Camera-type eye (tissue), 1 donor: ENCODE measurements at places on chromosomes 6 and 20. TPM values are rescaled to one million over a fixed set of nuclear protein-coding genes. Genes with fewer than 3 reads are reported as not detected.

LTB gene
- total RNA-seq, result 1.4 TPM

GNAS-AS1 gene
- total RNA-seq, result 1.8 TPM

PCK1 gene
- 2.4 TPM for total RNA-seq

SAMD5 gene
- 23.1 TPM for total RNA-seq

TFEB gene
- total RNA-seq, result 9.2 TPM

PIGU gene
- 21.3 TPM for total RNA-seq

SMIM26 gene
- 116 TPM for total RNA-seq

JAG1 gene
- total RNA-seq, result 123 TPM

KHDC1 gene
- 5.5 TPM for total RNA-seq

NNAT gene
- 237 TPM for total RNA-seq

TFAP2A gene
- 30.1 TPM for total RNA-seq

FERMT1 gene
- total RNA-seq, result 1.0 TPM

HLA-DMA gene
- 2.6 TPM for total RNA-seq

HLA-DQB1 gene
- total RNA-seq, result 0.27 TPM

PTGIS gene
- total RNA-seq, result 17.7 TPM

MED20 gene
- total RNA-seq, result 24.9 TPM

EYA4 gene
- total RNA-seq, result 7.7 TPM

RUNX2 gene
- 5.1 TPM for total RNA-seq

MOG gene
- 0.16 TPM for total RNA-seq

SAPCD1 gene
- 3.8 TPM for total RNA-seq

ADNP gene
- 115 TPM for total RNA-seq
